ENCODE measurements at places on chromosomes 2 and 18. TPM values are rescaled to one million over a fixed set of nuclear protein-coding genes. Genes with fewer than 3 reads are reported as not detected.

AFF3 gene
- 0.02 TPM for total RNA-seq

EVX2 gene
- total RNA-seq: not detected

MAP4K4 gene
- total RNA-seq: 64.1 TPM

SP140 gene
- total RNA-seq: 0.35 TPM

LONRF2 gene
- 5.0 TPM for total RNA-seq

KRTCAP3 gene
- 1.4 TPM for total RNA-seq

SNORC gene
- 1.7 TPM for total RNA-seq

LRRTM4 gene
- not detected for total RNA-seq

AQP4 gene
- 0.18 TPM for total RNA-seq

CPO gene
- not detected for total RNA-seq

GPR39 gene
- total RNA-seq: 0.04 TPM

SLC9A2 gene
- 1.4 TPM for total RNA-seq

FER1L5 gene
- not detected for total RNA-seq

KHK gene
- total RNA-seq: 10.7 TPM

HJURP gene
- total RNA-seq: 46.4 TPM

KYNU gene
- total RNA-seq: 5.4 TPM

TP53I3 gene
- 6.1 TPM for total RNA-seq

DSC3 gene
- total RNA-seq: 0.40 TPM

CFAP65 gene
- total RNA-seq: not detected

FKBP7 gene
- total RNA-seq: 6.1 TPM

RRM2 gene
- 253 TPM for total RNA-seq

SH3RF3 gene
- 0.02 TPM for total RNA-seq

ALLC gene
- total RNA-seq: not detected
